Stimulated activated CD8-positive, alpha-beta memory T cell treated with anti-CD3 and anti-CD28 coated beads, Interleukin-12 subunit alpha, Interleukin-12 subunit beta, amount 100 ng/mL, for 1 hour (primary cell): ENCODE measurements at places on chromosomes 7 and 10.

DNA sequence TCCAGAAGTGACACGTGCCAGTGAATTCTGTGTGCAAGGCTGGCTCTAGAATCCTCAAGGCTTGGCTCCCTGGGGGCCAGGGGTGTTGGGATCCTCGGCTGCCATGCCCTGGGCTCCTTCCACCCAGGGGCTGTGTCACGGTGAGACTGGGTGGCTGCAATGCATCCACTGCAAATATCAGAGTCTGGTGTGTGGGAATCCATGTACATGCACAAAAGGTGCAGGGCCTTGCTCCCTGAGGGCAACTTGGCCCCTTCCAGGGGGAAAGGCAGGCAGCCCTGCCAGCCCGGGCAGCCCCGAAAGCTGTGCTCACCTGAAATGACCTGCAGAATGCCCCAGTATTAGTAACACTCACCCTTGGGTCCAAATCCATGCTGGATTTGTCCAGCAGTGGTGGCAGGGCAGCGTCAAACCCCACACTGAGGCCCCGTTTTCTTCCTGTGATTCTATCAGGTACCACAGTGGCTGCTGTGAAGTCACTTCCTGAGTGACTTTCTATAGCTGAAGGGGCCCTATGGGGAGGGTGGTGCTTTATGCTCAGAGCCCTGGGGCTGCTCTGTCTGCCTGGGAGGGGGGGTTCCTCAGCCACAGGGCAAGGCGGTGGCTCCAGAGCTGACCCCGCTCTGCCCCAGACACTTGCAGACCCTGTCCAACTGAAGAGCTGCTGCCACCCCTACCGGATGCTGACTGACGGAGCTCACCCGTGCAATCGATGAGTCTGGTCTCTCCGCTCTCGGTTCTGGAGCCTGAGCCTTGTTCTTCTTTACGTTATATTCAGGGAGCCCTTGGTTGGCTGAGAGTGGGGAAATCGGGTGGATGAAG is 317.7 kb downstream of the GLRX3 start:
- DNase-seq, result no peak

- no peak for DNase-seq
These were observed 3.4 kb downstream of the TWIST1 start for GRCh38 chr7:19113855-19114550.

DNA sequence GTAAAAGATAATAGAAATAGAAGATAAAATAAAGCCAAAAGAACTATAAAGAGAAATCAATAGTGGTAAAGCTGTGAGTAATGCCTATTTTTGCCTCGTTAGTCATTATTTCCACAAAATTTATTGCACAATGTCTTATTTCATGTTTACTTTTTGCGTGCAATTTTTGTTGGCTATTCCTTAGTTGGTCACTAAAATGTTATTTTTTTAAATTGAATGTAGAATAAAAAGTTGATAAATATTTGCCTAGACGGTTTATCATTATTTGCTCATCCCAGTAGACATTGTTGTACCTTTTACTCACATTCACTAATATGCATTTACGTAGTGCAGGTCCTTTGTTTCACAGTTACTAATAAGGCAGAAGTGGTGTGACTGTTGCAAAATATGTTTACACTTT is 227.8 kb upstream of the BMPER start:
- DNase-seq, result no peak

DNA sequence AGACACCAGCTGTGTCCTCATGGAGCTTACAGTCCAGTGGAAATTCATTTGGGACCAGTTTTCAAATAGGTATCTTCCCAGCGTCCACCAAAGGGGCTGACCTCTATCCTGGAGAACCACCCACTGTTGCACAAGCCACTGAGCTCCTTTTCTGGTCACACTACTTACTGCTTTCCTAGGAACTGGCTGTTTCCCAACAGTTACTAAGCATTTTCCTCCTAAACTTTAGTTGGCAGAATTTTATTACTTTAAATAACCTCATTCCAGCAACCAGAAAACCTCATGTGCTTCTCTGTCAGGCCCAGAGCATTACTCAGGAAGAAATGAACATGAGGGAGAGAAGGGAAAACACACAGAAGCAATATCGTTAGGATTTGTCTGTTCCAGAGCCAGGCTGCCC is 183.1 kb downstream of the GPAM start:
- no peak for DNase-seq

DNA sequence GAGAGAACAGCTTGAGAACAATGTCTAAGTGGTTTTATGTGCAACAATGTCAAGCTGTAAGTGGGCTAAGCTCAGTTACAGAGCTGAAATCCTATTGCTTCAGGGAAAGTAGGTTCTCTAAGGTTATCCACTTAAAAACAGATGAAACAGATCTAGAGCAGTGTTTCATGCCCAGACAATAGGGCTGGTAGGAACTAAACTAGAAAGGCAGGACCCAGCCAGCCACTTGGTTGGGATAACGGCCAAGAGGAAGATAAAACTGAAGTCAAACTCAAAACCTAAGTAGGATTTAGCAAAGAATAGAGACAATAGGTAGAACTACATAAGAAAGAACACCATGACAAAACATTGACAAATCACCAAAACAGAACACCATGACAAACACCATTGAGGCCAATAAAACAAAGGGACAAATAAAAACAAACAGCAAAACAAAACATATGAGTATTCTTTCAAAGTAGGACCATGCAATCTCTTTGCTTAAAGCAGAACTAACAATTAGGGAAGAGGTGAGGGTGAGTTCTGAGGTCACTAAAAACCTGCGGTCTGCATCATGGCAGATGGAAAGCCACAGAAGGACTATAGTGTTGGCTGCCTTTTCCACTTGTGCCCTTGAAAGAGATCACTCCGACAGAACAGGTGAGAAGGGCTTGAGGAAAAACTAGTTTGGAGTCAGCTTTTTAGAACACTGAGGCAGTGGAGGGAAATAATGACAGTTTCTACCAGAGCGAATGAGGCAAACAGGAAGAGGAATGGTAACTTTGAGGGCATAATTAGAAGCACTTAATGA is 81.0 kb downstream of the HGF start:
- DNase-seq, result no peak

- DNase-seq, result no peak
These were observed 28.8 kb downstream of the PFKP start for GRCh38 chr10:3096149-3096548.

GRCh38 chr10:110093722-110094121 is 85.9 kb downstream of the ADD3 start:
- DNase-seq, result no peak

GRCh38 chr7:2787251-2787951 is 56.7 kb downstream of the GNA12 start:
- DNase-seq, result no peak

DNA sequence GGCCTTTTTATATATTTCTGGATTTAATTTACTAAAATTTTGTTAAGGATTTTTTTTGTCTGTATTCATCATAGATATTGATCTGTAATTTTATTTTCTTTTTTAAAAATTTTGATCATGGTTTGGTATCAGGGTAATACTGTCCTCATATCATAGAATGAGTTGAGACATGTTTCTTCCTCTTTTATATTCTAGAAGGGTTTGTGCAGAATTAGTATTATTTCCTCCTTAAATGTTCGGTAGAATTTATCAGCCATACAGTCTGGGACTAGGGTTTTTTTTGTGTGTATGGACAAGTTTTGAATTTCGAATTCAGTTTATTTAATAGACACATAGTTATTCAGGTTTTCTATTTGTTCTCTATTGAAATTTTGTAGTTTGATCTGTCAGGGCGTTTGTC is 54.0 kb downstream of the SHOC2 start:
- DNase-seq, result no peak

GRCh38 chr10:107269626-107270025 is 105.1 kb upstream of the SORCS1 start:
- DNase-seq, result no peak

DNA sequence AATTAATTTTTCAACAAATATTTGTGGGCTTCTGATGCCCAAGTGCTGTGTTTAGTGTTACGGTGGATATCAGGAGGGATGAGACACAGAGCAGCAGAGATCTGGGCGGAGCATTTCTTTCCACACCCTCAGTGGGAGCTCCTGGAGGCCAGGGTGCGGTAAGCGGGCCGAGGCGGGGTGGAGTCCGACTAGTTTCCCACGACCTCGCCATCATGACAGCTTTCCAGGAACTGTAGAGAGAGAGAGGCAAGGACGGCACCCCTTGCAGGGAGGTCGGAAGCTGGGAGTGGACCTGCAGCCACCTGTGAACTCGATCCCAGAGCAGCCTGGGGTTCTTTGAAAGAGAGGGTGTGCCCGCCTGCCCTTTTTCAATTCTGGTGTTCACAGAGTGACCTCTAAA is 128.2 kb downstream of the ACTR3B start:
- DNase-seq, result no peak

DNA sequence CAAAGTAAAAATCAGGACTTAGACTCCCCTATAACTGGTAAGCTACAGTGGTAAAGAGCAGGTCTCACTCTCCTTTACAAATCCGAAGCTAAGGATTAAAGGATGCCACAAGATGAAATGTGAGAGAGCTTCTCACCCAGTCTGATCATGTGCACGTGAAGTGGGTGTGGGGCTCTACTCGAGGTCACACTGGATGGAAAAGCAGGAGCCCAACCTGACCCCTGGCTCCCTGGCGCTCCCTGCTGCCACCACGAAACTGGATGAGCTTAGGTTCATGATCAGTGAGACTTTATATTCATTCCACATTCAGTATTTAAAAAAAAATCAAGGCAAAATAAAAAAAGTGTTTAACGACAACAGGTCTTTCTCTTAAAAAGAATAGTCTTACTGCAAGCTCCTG is 21.7 kb upstream of the FOXI2 start:
- DNase-seq, result no peak

- DNase-seq, result no peak
These were observed 614 bp upstream of the IFIT2 start for GRCh38 chr10:89301232-89301631.

- no peak for DNase-seq
These were observed 24.6 kb upstream of the ZMIZ1 start for GRCh38 chr10:79044036-79044632.

- no peak for DNase-seq
These were observed 63.5 kb downstream of the FAM53B start for GRCh38 chr10:124680675-124681074.

DNA sequence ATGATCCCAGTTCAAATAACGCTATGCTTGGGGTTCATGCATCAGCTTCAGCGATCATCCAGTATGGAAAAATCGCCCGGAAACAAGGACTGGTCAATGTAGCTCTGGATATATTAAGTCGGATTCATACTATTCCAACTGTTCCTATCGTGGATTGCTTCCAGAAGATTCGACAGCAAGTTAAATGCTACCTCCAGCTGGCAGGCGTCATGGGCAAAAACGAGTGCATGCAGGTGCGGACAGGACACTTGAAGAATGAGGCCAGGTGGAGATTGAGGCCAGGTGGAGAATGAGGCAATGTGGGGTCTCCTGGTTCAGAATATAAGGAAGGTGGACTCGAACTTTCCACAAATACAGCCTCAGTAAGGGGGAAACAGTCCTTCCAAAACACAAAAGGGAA is 105.8 kb downstream of the TRRAP start:
- no peak for DNase-seq

GRCh38 chr10:59805014-59805413 is 51.8 kb upstream of the MRLN start:
- DNase-seq, result no peak

DNA sequence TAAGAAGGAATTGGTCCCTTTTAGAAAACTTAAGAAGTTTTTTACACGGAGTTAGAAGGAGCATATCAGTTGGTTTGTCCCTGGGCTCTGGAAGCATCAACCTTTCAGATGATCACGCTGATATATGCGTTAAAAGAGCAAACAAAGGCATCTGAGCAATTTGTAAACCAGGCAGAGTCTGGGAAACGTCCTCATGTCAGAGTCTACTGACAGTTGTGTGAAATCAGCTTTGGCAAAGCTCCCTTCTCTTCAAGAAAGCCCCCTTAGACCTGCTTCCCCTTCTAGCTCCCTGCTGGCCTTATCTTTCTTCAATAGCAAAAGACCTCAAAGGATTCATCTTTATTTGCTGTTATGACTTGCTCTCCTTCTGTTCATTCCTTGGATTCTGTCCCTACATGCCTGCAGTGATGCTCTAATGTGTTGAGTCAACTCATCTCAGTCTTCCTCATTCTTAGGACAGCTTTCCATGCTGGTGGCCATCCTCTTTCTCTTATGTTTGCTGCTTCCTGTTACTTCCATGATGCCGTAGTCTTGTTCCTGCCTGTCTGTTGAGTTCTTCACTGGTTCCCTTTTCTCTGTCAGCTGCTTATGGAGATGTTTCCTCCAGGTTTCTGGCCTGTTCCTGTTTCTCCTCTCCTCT is 106.5 kb upstream of the BMPER start:
- no peak for DNase-seq

GRCh38 chr10:86655596-86655995 is 1.2 kb downstream of the OPN4 start:
- DNase-seq, result no peak

- DNase-seq, result no peak
These were observed 507.8 kb downstream of the SORCS3 start for GRCh38 chr10:105148921-105149320.

- no peak for DNase-seq
These were observed 70.4 kb upstream of the DNAJB12 start for GRCh38 chr10:72425133-72425532.
